ENCODE measurements at places on chromosomes 3 and 15. TPM values are rescaled to one million over a fixed set of nuclear protein-coding genes. Genes with fewer than 3 reads are reported as not detected.
A peak's percentile ranks its signal among the peaks of the same experiment; 100 is the strongest.

- DNase-seq: peak; percentile 85
Measured at GRCh38 chr15:83283813-83284558, 478 bp downstream of the BNC1 start.

DNA sequence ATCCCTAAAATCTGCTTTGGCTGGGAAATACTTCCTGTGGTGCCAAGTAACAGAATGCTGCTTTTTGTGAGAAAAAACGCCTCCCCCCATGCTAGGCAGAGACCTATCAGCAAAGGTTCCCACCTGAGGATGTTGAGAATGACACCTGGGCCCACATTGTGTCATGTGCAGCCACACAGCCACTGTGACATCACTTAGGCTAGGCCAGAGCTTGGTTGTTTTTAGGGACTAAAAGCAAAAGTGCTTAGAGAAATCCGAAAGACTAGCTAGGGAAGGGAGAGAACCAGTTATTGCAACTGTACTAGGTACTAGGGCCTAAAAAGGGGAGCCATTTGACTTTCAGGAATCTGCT, 6.2 kb downstream of the ZDHHC3 start:
- no peak for DNase-seq

DNA sequence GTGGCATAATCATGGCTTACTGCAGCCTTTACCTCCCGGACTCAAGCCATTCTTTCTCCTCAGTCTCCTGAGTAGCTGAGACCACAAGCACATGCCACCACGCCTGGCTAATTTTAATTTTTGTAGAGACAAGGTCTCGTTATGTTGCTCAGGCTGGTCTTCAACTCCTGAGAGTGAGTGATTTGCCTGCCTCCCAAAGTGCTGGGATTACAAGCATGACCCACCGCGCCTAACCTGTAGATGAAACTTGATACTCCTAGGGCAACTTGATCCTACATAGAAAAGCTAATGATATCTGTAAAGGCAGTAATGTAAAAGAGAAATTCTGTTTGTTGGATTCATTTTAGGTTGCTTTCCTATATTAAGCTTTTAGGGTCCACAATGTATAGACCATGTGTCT, 391.9 kb upstream of the THRB start:
- DNase-seq: no peak

DNA sequence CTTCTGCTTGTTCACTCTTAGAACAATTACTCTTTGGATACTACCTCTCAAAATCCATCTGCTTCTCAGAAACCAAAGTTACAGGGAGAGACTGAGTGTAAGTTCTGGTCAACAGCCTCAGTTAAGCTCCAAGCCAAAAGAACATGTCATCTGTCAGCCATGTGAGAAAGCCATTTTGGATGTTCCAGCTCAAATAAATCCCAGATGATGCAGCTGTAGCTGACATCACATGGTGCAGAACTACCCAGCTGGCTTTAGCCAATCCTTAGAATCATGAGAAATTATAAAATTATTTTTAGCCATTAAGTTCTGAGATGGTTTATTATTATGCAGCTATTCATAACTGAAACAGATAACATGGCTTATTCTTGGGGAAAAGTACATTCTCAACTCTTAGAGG, 696.0 kb downstream of the ZNF385D start:
- DNase-seq: no peak

The XIRP1 gene
- under 0.01 TPM for total RNA-seq

DNA sequence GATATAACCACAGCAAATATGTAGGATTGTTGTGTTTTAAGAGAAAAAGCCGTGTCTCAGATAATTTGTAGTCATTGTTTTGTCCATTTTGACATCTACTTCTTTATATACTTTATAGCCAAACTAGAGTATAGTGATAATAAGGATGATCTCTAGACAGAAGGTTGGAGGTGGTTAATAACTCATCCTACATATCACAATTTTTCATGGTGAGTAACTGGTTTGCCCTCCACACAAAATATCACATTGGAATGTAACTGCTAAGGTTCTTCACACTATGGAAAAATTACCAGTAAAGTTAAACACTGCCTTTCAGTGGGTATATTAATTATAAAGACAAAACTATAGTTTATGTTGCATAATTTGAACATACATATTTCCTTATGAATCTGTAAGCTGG, 380.7 kb downstream of the LPP start:
- DNase-seq: peak; percentile 31

DNA sequence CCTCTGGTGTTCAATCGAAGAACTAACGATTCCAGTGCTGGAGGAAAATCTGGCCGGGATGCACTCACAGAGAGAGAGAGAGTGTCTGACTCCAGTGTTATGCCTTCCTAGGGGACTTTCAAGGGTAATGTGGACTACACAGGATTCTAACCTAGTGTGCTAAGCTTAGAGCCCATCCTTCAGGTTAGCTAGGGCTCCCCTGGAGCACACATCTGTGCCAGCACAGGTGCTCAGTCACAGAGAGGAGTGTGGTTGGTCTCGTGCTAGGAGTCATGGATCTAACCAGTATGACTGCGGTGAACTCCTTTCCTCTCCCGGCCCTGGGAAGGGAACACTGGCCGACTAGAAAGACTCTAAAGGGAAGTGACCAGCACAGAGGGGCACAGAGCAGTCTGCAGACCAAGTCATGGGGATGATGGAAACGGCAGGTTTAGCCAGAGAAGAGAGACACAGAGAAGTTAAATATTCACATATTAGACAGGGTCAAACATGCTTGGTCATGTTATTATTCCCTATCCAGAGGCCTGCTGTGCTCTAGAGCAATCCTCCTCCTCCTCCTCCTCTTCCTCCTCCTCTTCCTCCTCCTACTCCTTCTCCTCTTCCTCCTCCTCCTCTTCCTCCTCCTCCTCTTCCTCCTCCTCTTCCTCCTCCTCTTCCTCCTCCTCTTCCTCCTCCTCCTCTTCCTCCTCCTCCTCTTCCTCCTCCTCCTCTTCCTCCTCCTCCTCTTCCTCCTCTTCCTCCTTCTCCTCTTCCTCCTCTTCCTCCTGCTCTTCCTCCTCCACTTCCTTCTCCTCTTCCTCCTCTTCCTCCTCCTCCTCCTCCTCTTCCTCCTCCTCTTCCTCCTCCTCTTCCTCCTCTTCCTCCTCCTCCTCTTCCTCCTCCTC, 280.3 kb downstream of the XXYLT1 start:
- DNase-seq: peak; percentile 62

GRCh38 chr3:135755330-135756105, 210.0 kb upstream of the PPP2R3A start:
- DNase-seq: no peak

The PXYLP1 gene
- 9.1 TPM for total RNA-seq

The TM4SF4 gene
- not detected for total RNA-seq

- DNase-seq: no peak
Measured at GRCh38 chr3:197007953-197008352, 21.7 kb downstream of the MELTF start.

DNA sequence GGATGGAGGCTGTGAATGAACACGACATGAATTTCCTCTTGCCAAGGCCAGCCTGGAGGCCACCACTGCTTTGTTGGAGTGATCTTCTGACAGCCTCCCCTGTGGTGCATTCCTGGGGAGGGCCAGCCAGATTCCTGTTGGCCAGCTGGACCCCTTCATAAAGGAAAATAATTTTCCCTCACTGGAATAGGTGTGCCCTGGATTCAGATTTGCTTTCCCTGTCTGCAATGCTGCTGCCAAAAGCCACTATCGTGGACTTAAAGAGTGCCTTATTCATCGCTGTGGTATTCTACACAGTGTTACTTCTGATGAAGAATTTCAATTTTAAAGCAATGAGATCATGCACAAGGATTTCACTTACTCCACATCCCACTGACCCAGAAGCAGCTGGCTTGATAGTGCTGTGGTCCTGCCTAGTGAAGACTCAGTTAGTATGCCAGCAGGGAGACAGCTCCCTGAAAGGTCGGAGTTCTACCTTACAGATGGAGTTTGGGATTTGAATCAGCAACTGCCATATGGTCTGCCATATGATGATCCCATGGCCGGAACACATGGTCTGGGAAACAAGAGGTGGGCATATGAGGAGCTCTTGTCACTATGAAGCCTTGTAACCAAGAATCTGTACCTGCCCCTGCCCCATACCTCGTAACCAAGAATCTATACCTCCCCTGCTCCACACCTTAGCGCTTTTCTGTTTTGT, 145.2 kb downstream of the KLF13 start:
- peak; percentile 96 for DNase-seq

DNA sequence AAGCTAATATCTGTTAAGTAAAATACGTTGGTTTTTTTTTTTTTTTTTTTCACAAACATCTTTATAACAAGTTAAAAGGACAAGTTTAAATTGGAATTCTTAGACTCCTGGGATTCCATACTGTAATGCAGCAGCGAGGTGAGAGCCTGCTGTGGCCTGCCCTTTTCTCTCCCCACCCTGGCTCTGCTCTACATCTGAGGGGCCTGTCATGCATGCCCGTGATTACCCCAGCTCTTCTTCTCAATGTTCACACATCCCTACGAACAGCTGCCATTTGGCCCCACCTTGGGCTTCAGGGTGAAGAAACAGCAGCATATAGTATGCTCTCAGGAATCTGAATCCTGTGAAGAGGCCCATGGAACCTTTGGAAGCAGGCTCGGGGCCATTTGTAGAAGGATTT, 14.7 kb downstream of the CFAP91 start:
- DNase-seq: no peak

DNA sequence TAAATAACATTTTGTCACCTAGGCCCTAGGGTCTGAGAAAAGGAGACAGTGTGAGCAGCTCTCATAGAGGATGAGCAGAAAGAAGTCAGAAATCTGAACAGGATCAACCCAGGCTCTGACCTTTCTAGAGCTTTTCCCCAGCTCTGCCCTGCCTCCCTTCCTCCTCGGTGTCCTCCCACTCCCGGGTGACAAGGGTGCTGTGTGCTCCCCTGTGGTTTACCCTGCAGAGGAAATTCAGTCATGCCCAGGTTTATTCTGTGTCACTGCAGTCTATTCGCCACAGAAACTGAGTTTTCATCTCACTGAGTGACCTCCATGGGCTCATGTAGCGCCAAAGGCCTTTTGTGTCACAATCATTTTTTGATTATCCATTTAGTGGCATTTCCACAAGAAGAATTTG, 76.6 kb downstream of the IL12A start:
- DNase-seq: no peak

The IMPDH2 gene
- 286 TPM for total RNA-seq

DNA sequence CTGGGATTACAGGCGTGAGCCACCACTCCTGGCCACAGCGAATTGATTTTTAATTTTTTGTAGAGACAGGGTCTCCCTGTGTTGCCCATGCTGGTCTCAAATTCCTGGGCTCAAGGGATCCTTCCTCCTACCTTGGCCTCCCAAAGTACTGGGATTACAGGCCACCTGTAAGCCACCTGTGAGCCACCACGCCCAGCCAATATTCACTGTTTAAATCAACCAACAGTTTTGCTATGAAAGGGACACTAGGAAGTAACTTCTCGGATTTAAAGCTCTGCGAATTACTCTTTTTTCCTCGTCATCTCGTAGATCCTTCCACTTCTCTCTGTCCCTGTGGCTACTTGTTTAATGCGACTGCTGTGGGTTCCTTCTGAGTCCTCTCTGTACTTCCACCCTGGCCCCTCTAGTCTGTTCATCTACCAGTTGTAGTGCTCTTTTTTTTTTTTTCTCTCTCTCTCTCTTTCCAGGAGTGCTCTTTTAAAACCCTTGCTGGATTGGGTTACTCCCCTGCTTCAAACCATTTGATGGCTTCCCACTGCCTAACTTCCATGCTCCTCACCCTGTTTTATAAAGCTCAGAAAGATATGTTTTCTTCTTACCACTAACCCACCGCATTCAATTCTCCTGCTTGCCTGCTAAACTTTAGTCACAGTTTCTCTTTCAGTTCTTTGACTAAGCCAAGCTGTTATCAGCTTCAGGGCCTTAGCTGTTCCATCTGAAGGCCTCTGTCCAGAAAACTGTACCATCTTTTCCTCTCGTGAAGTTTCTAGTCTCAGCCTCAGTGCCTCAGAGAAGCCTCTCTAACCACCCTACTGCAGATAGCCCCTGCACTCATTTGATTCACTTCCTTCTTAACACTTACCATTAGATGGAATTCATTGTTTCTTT, 12.4 kb downstream of the RTF1 start:
- no peak for DNase-seq

DNA sequence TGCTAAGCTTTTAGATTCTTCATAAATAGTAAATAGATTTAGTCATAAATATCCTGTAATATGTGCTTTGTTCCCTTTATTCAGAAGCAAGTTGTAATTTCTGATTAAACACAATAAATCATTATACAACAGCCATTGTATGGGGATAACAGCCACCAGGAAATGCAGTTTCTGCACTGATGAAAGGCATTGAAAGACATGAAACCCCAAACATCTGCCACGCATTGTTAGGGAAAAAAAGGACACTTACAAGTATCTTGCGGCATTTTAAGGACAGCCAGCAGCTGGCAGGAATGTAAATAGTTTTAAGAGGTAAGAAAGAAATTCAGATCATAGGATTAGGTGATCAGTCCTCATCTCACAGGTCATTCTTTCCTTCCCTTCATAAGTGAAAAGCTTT, 801.1 kb upstream of the LMCD1 start:
- no peak for DNase-seq

DNA sequence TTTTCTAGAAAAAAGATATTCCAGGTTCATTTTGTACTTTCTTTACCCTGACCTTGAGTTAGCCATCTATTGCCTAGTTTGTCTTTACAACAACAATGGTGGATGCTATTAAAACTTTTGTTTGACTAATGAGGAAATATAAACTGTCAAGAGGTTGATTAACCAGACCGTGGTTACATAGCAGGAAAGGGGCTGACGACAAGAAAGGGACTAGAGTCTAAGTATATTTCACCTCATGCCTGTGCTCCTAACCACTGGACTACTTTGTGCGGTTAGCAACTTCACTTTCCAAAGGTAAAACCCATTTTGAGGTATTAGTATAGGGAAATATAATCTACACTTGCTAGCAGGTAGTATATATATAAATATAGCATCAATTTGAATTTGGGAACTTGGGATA, 327.1 kb downstream of the SATB1 start:
- no peak for DNase-seq

The ISLR2 gene
- not detected for total RNA-seq

The GOLGA6L7 gene
- total RNA-seq: not detected

DNA sequence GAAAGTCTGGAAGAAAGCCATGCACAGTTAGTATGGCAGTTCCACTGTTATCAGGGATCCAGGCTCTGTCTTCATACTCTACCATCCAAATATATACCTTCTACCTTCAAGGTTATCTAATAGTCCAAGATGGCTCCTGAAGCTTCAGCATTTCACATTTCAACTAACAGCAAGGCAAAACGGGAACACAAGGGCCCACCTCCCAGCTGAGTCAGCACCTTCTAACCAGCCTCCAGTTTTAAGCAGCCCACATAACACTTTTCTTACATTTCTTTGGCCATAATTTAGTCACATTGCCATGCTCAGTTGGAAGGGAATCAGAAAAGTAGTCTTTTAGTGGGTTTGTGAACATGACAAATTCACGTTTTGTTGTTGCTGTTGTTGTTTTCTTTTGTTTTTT, 15.4 kb upstream of the MSL2 start:
- no peak for DNase-seq
